Pancreas (tissue), 10 donors: ENCODE measurements at places on chromosomes 16 and 17. TPM values are rescaled to one million over a fixed set of nuclear protein-coding genes. Genes with fewer than 3 reads are reported as not detected.

Gene AMDHD2
- total RNA-seq = 8.0 TPM

Gene SNRNP25
- 8.2 TPM for total RNA-seq

Gene CES5A
- not detected for total RNA-seq

Gene SMPD3
- 2.0 TPM for total RNA-seq

Gene ADGRG1
- 102 TPM for total RNA-seq

Gene FMNL1
- total RNA-seq = 2.8 TPM

Gene PPL
- 10.4 TPM for total RNA-seq

Gene ALOX15B
- 0.52 TPM for total RNA-seq

Gene GAST
- not detected for total RNA-seq

Gene GRIN2A
- total RNA-seq = 0.16 TPM

DNA sequence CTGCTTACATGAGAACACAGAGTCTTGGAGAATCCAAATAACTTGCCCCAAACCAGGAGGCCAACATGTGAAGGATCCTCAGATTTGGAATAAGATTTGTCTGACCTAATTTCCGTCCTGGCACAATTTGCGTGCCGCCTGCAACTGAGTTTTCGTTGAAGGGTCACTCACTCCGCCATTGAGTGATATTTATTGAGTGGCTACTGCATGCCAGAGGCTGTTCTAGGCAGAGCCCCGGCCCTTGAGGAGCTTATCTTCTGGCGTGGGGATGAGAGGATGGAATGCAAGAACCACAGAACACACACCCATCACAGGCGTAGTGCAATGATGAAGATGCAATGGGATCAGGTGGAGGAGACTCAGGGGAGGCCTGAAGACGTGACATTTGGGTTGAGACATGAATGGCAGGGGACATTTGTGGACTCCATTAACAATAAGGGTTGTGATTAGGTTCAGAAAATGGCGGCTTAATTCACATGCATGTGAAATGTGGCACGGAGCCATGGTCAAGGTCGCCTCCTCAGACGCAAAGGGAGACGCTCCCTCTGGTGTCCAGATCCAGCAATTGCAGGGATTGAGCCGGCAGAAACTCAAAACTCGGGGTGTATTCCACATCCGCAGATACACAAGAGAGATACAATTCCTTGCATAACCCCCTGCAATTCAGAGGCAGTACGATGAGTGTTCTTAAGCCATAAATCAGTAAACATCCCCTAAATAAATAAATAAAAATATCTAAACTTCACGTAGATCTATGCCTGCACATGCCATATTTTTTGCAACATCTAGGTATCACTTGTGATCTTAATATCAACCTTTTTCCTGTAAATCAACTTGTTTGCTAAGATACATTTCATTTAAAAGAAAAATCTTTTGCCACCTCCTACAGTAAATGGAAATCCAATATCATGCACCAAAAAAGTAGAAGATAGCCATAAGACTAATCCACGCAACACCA is 57.9 kb upstream of the CACNG4 start:
- DNase-seq = peak; percentile 93

DNA sequence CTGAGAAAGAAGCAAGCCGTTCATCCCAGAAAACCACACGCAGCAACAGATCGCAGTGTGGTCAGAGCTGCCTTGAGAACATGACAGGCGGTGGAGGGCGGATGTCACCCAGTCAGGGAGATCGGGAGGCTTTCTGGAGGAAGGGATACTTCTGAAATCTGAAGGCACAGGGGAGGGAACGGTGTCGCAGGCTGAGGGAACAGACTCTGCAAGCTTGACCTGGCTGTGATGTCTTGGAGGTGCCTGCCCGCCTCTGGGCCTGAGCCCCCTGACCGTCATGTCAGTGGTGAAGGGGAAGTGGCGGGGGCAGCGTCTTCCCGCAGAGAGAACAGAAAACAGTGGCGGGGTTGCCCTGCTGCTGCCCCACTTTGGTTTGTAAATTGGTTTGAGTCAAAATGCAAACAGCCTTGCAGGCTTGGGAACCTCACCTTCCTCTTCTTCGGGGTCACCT is 8.1 kb upstream of the ATP2A3 start:
- peak; percentile 38 for DNase-seq

DNA sequence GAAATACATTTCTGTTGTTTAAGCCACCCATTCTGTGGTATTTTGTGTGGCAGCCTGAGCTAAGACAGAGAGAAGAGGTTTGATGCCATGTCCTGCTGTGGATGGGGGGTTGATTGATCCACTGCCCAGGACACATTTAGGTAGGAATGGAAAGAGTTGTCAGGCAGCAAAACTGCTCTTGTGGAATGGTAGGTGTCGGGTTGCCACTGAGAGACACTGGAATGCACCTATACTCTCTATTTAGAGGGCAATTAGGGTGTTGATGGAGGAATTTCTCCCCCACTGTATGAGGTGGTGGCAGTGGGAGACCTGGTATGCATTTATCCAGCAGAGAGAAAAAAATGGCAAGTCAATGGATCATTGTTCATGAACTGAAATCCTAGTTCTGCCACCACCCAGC is 30.9 kb downstream of the CBLN1 start:
- DNase-seq = no peak

- DNase-seq = no peak
Observed at GRCh38 chr16:75112734-75113491, 3.7 kb downstream of the LDHD start.

DNA sequence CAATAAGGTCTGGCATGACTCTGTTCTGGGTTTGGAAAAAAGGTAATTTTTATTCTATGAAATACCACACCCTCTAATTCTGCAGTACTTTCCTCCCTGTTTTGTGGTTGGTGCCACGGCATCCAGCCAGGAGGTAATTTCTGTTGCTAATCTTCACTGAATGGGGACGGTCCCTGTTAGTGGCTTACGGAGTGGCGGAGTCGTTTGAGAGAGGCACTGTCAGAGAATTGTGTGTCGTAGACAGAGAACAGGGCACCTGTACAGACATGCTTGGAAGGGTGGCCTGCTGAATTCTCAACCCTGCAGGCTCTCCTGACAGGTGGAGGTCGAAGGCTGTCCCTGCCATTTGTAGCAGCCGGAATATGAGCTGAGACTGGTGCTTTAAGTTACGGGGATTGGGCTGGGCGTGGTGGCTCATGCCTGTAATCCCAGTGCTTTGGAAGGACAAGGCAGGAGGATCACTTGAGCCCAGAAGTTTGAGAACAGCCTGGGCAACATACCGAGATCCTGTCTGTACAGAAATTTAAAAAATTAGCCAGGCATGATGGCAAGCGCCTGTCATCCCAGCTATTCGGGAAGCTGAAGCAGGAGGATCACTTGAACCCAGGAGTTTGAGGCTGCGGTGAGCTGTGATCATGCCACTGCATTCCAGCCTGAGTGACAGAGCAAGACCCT is 33.2 kb downstream of the EEF2K start:
- DNase-seq = no peak

DNA sequence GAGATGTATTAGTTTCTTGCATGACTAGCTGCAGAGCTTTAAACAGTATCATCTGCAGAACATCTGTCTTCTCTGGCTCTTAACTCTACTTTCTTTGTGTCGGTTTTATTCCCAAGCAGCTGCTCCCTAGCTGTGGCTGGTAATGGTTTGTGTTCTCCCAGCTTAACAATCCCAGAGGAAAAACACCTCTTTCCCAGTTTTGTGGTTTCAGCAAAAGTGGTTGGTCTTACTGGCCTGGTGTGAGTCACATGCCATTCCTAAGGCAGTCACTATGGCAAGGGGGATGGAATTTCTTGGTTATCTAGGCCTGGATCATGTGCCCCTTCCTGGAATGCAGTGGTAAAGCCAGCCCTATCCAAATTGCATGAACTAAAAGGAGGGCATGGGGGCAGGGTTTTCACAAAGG is 27.5 kb downstream of the OMG start:
- DNase-seq = no peak

- DNase-seq = peak; percentile 52
Observed at GRCh38 chr16:46882304-46882939, 1.7 kb upstream of the GPT2 start.

DNA sequence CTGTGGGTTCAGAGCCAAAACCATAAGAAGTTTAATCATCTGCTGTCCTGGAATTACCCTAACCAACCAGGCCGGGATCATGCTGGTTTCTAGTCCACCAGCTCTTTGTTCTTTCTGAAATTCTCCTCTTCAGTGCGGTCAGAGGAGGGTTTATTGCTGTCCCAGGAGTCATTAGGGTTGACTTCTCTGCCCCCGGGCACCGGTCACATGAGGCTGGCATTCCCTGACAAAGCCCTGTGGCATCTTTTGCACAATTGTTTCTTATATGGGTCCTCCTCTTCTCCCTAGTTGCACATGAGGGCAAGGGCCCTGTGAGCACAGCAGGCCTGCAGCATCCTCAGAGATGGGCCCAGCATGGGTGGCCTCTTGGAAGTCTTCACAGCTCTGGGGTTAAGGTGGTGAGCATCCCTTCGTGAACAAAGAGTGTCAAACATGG is 243.9 kb downstream of the IRF8 start:
- DNase-seq = no peak

DNA sequence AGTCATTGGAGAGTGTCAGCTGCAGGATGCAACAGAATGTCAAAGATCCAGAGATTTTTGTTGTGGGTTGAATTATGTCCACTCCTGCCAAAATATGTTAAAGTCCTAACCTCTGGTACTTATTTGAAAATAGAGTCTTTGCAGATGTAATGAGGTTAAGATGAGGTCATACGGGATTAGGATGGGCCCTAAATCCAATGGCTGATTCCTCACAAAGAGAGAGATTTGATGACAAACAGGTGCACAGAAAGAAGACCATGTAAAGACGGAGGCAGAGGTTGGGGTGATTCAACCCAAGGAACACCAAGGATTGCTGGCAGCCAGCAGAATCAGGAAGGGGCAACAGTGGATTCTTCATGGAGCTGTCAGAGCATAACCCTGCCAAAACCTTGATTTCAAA is 34.5 kb upstream of the USP22 start:
- DNase-seq = no peak

- DNase-seq = no peak
Observed at GRCh38 chr16:18855196-18855595, 53.8 kb upstream of the ARL6IP1 start.

DNA sequence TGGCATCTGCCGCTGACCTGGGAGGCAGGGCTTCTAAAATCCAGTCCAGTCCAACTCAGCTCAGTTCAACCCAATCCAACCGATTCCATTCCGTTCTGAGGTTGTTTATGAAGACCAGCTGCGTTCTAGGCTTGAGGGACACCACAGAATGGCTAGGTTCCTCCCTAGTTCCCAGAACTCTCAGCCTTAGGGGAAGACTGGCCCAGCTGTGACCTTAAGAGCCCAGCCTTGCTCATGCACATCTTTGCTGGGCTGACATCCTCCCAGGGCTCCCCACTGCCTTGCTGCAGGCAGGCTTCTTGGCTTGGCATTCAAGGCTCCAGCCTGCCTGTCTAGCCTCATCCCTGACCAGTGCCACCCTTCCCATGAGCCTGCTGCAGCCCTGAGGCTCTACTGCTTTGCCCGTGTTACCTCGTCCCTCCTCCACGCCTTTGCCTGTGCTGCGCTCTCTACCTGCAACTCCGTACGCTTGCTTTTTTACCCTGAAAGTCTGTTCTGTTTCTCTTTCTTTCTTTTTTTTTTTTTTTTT is 7.9 kb downstream of the SLC12A3 start:
- no peak for DNase-seq

- no peak for DNase-seq
Observed at GRCh38 chr16:81482329-81483063, 37.9 kb downstream of the CMIP start.

GRCh38 chr16:86287664-86288201 is 222.6 kb upstream of the FOXF1 start:
- no peak for DNase-seq

DNA sequence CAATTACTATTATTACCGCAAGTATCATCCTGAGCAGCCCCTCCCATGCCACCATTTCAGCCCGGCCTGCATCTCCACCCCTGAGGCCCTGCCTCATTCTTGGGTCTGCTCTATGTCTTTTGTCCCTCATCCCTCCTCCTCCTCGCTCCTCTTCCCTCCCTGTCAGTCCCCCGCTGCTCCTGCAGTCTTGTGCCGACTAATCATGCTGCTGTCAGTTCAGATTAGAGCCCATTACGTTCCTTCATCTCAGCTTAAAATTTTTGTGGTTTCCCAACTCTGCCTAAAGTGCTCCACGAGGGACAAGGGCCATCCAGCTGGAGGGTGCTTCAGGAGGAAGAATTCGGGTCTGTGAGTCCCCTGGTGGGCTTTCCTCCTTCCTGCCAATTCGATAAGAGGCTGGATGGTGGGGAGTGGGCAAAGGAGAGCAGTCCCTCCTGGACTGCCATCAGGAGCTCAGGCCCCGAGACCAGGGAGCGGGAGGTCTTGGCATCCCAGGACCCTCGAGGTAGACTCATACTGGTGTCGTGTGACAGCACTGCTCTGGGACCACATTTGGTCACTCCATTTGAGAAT is 32.9 kb upstream of the GOSR2 start:
- DNase-seq = no peak

- DNase-seq = no peak
Observed at GRCh38 chr17:37648555-37648954, 5.3 kb upstream of the DDX52 start.

DNA sequence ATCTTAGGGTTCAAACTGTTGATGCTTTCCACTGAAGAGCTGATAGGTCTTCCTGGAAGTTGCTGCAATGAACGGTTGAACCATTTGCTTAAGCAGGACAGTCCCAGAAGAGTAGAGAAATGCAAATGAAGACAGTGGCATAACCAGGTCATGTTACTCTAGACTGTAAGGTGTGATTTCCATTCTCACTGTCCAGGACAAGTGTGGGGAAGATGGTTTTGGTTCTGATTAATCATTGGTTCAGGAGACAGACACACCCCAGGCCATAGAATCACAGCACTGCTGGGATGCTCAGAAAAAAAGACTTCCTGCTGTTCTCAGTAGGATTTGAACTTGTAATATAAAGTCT is 34.8 kb upstream of the XYLT2 start:
- no peak for DNase-seq

- DNase-seq = peak; percentile 54
Observed at GRCh38 chr16:87464691-87465300, 28.0 kb downstream of the ZCCHC14 start.

DNA sequence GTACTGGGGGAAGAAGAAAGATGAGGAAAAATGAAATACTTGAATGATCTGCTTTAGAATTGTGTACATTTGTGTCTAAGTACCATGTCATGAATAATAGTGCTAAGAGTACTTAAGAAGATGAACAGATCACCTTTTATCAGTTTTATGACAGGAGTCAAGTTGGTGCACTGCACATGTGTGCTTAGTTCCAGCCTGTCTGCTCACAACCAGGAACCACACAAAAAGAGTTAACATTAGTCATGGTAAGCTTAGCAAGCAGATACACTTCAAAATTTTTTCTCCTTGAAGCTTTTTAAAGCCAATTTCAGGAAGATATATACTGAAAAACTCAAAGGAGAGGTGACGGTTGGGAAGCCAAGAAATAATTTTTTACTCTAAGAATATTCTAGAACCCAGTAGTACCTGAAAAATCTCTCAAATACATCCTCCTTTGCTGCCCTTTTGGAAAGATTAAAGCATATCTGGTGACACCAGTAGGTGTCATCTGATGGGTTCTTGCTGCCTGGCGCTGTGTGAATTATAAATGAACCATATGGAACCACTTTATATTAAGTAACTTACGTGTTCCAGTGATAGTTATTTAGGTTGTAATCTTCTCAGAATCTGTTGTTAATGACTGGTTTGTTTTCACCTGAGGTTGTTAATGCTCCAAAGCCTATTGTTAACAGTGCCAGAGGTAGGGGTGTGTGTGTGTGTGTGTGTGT is 93.4 kb downstream of the MSI2 start:
- no peak for DNase-seq
